Activated naive CD4-positive, alpha-beta T cell treated with anti-CD3 and anti-CD28 coated beads, Interleukin-2, amount 50 U/mL, for 72 hours (primary cell): ENCODE measurements at places on chromosomes 4 and X.

DNA sequence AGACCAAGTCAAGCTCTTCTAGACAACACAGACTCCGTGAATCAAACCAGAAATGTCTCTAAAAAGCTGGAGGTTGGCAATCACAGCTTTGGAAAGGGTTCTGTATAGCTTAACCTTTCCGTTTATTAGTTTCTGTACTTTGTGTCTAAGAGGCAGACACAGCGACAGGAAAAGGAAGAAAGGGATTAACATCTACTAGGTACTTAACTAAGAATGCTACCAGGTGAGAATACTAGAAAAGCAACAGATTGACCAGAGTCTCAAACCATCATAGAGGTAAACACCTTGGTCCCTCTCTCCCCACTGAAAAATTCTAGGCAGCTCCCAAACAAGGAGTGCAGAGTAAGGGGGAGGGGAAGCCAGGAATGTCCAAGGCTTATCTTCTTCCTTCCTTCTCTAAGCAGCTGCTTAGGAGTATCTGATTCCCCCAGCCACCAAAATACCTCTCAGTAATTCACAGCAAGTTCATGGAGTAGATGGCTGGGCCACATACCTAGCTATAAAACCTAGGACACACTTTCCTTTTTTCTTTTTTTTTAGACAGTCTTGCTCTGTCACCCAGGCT, 80.8 kb downstream of the APBB2 start:
- DNase-seq: no peak

- DNase-seq: no peak
These were observed 151.0 kb downstream of the CAMK2D start for GRCh38 chr4:113610537-113610936.

DNA sequence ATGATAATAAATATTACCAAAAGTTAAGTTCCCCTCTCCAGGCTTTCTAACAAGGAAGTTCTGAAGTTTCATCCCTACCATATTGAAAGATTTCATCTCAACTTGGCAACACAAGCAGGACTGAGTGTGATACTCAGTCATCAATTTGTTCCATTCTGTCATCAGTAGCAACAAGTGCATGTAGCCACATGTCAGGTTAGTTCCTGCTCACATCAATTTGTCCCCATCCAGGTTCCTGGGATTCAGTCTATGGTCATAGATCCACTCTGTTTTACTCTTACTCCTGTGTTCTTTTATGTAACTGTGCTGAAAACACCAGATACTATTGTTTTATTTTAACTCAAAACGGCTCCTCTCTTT, 22.2 kb downstream of the SMPX start:
- no peak for DNase-seq

- no peak for DNase-seq
These were observed 179.0 kb downstream of the SPCS3 start for GRCh38 chr4:176498617-176499256.

DNA sequence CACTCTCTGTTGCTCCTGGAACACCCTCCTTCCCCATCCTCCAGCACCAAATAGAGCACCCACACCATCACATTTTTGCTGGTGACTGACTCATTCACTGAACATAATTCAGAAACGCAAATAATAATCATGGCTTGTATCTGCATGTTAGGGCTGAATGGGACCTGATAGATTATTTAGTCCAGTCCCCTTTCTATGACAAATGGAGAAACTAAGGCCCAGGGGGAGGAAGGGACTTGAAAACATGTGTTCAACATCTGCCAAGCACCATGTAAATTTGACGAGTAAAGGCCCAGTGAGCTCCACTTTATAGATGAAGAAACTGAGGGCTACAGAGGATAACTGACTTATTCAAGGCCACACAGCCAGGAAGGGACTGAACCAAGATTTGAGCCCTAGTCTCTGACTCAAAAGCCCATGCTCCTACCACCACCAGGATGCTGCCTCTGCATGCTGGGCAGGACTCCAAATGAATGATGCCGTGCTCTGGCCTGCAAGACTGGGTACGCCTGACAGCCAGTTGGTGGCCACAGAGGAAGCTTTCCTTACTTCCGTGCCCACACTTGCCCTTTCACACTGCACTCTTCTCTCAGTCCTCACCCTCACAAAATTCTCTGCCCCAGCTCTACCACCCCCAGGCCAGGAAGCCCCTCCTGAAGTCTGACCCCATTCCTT, 133.3 kb upstream of the PJA1 start:
- DNase-seq: no peak
